ENCODE measurements at places on chromosomes 11 and 22.
A peak's percentile ranks its signal among the peaks of the same experiment; 100 is the strongest.

- DNase-seq, result no peak
Observed at GRCh38 chr22:50483977-50484853, 2.4 kb upstream of the MIOX start.

DNA sequence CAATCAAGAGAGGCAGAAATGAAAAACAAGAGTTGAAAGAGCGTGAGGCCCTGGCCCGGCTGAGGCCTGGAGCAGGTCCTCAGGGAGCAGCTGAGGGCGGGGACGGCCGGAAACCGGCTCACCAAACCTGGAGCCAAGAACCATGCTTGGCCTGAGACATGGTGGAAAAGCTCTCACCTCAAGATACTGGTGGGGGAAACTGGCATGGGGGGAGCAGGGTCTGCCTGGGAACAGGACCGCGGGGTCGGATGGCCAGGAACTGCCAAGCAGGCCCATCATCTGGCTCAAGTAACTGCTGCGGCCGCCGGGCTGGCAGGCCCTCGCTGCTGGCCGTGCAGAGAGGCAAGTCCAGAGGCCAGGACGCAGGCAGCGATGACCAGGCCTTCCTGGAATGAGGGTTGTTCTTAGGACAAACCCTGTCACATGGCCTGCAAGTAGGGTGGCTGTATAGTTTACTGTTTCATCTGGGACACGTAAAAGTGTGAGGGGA, 18.9 kb upstream of the WNT11 start:
- peak; percentile 50 for DNase-seq

- DNase-seq, result peak; percentile 53
Observed at GRCh38 chr11:63999349-64000025, 13.2 kb downstream of the OTUB1 start.

DNA sequence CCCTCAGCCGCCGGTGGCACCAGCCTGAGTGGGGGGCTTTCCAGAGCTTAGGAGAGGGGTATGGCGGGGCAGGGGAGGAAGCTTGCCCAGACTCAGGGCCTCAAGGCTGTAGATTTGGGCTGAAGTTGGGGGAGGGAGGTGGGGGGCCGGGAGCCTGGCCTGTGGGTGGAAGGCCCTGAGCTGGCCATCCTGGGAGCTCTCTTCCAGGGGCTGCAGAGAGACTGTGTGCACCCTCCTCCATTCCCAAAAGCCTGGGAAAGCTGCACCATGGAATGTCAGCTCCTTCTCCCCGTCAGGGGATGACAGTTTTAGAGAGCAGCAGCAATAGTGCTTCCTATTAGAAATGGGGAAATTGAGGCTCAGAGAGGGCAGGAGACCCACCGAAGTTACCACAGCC, 1.0 kb downstream of the SYT12 start:
- no peak for DNase-seq

DNA sequence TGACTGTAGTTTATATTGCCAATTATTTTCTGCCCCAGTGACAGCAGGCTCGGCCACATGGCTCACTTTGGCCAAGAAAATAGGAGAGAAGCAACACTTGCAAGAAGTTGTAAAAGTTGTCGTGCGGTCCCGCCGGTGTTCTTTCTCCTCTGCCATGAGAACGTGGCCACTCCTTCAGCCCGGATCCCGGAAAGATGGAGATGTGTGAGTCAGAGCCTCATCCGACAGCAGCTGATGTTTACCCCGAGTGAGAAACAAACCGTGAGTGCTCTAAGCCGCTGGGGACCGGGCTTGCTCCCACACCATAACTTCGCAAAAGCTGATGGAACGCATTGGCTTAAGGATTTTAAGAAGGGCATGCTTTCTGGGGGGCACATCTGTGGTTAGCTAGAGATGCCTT, 157.0 kb downstream of the CACNA1I start:
- DNase-seq, result no peak

DNA sequence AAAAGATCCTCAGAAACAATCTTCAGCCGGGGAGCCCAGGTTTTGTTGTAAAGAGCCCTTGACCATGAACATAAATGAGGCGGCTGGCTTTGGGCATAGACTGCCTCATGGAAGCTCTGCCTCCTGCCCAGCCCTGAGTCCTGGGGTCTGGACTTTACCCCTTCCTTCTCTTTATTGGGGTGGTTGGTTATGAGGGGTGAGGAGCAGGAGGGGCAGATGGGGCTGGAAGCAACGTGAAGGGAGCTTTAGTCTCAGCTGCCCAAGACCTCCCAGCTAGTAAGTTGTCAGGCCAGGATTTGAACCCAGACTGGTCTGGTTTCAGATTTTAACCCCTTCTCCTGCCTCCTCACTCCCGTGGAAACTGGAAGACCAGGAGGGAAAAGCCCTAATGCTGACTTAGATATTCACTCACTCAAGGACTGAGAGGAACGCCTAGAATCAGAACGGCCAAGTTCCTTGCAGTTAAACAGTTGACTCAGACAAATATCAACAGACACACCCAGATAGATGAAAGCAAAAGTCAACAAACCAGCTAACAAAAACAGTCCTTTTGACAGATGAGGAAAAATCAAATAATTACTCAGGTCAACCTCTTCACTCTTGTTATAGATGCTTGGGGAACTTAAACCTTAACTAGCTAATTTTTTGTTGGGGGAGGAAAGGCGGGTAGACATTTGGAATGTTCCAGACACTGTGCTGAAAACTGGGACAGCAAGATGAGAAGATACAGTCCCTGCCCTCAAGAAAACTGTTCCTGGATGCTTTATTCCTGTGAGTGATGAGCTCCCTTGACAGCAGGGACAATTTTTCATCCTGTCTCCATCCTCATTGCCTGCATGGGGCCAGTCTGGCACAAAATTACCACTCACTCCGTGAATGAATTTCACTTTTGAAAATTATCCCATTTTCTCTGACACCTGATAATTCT, 20.8 kb upstream of the ARRB1 start:
- no peak for DNase-seq

DNA sequence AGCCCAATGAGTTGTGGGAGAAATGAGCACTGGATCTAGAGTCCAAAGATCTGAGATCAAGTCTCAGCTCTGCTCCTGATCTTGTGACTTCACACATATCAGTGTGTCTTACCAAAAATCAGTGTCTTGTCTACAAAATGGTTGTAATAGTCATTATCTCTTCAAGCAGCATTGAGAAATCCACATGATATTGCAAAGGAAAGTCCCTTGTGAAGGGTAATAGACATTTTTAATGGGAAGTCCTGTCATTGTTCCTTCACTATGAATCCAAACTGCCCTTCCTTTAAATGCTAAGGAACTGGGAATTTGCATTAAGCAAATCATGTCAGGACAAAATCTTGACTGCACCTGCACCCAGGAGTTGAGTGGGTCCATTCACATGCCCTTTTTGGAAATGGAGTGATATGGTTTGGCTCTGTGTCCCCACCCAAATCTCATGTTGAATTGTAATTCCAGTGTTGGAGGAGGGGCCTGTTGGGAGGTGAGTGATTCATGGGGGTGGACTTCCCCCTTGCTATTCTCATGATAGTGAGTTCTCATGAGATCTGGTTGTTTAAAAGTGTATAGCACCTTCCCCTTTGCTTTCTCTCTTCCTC, 51.1 kb downstream of the COMMD9 start:
- DNase-seq, result no peak

GRCh38 chr11:45968901-45969300, 46.4 kb downstream of the LARGE2 start:
- DNase-seq, result no peak

DNA sequence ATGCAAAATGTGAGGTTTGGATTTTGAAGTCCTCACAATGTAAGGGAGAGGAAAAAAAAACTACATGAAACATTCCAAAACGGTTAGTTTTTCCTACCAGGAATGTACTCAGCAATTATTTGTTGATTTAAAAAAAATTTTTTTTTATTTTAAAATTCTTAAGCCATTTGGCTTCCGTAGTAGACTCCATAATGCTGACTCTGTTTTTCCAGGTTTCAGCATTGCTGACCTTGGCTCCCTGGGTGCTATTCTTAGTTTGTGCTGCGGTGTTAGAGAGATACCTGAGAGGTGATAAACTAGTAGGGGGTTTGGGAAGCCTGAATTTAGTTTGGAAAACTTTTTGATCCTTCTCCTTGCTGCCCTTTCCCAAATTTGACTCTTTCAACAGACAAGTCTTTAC, 10.6 kb downstream of the STT3A start:
- no peak for DNase-seq

- DNase-seq, result no peak
Observed at GRCh38 chr11:34644669-34645406, 23.9 kb downstream of the EHF start.

DNA sequence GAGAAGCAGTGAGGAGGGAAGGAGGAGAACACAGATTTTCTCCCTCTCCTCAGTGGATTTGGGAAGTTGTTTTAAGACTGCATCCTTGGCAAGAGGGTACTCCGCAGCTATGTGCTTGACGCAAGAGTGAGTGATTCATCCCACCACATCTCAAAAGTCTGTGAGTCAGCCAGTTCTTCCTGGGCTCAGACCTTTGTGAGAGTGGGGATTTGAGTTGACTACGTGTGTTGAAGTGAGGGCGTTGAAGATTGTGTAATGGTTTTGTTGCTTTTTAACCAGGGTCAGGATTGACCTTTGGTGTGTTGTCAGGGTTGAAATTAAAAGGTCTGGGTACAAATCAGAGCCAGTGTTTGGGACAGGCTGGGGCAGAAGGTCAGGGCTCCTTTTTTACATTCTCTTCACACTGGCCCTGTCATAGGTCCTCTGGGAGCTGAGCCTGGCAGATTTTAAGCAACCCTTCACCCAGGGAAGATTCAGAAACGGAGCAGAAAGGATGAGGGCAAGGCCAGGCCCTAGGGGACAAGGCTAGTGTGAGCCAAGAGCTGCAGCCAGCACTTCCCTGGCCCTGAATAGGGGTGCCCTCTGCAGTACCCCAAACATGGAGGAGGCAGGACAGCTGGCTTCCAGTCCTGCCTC, 4.2 kb upstream of the C11orf86 start:
- no peak for DNase-seq

DNA sequence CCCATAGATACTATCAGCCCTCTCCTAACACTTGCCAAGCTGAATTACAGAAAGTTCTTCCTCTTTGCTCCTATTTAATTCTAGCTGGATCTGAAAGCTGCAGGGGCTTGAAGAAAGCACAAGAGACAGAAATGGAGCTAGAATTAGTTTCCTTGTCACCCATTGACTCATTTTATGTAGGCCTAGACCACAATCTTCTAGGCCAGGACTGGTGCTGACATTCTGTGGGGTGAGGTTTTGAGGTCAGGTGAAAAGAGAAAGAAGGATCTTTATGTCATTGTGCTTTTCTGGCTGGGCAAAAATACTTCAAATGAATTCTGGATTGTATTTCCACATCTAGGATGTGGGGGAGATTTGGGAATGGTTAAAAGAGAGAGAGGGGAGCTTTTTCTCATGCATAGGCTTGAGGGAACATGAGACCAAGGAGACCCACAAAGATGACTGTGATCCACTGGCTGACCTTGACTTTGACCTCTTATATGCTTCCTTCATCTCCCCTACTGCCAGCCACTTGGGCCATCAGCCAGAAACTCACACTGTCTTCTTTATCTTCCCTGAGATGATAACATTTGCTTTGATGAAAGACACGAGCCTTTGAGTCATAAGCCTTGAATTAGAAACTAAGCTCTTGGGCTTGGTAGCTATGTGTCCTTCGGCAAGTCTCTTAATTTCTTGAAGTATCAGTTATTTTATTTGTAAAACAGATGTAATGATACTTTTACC, 274.9 kb upstream of the CADM1 start:
- no peak for DNase-seq

DNA sequence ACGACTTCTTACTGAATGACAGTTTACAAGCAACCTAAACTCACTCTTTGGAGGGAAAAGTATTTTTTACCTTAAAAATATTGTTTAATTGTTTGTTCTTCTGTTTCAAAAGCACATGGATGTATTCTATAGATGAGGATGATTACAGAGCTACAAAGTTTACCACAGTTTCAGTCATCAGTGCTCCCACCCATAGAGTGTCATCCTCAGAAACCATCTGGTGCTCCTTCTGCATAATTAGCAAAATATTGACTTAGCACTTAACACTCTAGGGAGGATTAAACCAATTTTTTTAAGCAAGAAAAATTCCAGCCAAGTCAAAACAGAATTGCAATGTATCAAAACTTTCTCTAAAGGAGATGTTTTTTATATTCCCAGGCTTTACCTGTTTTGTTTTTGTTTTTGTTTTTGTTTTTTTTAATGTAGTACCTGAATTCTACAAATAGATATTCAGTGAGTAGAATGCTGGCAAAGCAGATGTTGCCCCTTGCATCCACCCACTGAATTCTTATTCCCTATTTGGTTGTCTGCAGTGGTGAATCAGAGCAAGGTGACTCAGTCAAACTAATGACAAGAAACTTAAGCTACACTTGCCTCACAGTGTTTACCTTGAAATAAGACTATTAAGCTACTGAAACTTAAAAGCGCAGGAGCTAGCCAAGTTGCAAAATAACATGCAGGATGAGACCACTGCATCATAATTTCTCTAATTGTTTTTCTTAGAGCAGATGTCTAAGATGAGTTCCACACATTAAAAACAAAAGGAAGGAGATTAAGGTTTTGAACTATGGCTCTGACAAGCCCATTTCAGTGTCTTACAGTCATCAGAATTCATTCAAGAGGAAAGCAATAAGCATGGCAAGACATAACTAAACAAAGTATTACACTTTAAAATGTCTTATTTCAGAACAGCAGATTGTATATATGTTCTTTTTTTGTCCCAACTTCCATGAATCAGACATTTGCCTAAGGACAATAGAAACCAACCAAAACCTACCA, 155.1 kb upstream of the SOX6 start:
- DNase-seq, result no peak

DNA sequence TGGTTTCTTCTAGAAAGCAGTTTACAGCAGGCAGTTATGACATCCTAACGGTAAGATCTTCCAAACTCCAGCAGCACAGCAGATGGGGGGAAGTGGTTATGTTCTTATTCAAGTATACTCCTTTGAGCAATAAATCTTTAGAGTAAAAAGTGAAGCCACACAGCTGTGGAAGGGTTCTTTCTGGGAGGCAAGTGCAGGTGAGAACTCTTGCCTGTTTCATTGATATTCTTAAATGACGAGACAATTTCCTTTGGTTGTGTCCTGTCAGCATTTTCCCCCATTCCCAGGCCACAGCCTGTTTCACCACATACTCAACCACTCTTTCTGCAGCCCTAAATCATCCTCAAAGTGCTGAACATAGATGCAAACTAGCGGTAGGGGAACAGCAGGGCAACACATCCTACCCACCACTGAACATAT, 207.3 kb upstream of the MTNR1B start:
- no peak for DNase-seq

GRCh38 chr11:107247167-107247861, 210.3 kb downstream of the CWF19L2 start:
- DNase-seq, result no peak

DNA sequence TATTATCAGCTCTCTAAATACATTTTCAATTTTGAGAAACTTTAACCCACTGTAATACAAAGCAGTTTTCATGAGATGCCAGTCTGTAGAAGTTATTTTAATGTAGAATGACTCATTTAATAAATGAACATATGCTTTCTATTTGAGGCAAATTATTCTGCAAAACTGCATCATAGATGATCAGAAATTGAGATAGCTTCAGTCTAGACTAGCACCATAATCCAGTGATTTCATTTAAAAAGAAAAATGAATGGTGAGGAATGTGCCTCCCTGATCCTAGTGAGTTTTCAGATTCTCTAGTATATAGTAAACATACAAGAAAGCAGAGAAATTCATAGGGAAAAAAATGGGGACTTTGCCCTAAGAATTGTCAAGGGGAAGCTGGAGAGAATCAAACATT, 66.1 kb downstream of the OR5AK2 start:
- DNase-seq, result no peak

- DNase-seq, result no peak
Observed at GRCh38 chr22:21896951-21897513, 29.6 kb upstream of the MAPK1 start.
